Right kidney (tissue), 9 donors: ENCODE measurements at places on chromosomes 13 and 19.

GRCh38 chr19:46616631-46617322 is 8.1 kb downstream of the PTGIR start:
- DNase-seq, result no peak

DNA sequence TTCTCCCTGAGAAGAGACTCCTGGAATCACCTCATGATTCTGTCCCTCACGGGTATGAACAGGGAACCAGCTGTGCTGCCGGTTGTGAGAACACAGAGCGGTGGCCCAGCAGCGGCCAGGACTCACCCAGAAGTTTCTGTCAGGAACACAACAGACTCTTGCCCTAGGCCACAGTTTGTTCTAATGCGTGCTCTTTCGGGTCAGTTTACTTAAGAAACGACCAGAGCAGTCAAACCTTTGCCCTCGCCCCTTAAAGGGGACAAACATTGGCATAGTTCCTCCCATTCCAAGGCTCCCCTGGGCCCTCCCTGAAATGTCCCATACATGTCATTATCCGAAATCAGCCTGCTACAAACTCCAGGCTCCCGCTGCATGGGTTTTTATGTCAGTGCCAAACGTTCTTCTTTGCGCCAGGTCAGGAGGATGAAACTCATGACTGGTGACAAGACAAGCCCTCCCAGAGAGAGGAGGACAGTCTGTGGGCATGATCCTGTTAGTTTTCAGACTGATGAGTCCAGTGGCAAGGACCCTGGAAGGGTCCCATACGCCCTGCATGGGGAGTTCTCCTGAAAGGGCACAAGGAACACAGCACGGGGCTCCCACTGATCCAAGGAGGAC is 18.3 kb downstream of the ZIC5 start:
- no peak for DNase-seq

DNA sequence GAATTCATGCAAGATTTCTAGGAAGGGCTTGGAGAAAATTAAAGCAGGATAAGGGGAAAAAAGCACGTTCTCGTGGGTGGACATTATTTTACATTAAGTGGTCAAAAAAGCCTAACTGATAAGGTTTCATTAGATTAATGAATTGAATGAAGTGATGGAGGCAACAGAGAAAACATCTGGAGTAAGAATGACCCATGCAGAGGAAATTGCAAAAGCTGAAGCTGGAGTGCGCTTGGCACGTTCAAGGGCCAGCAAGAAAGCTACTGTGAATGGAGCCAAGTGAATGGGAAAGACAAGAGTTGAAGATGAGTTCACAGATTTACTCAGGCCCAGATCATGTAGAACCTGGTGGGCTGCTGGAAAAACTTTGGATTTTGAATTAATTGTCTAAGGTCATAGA is 777.9 kb downstream of the DACH1 start:
- no peak for DNase-seq

GRCh38 chr19:35908973-35909683 is 1.0 kb upstream of the TYROBP start:
- DNase-seq, result no peak

DNA sequence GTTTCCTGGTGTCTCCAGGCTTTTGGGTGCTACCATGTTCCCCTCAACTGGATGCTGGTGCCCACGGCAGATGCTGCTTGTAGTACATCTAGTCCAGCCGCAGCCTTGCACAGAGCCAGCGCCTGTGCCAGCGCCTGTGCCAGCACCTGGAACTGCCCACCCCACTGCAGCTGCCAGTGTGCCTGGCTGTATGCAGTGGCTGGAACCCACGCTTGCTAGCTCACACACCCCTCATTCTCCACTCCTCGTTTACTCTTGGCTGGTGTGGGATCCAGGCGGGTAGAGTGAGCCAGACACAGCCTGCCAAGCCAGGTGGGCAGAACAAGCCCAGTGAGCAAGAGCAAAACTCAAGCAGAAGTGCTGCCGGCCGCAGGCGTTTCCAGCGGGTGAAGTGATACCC is 428.6 kb downstream of the SLITRK1 start:
- no peak for DNase-seq

DNA sequence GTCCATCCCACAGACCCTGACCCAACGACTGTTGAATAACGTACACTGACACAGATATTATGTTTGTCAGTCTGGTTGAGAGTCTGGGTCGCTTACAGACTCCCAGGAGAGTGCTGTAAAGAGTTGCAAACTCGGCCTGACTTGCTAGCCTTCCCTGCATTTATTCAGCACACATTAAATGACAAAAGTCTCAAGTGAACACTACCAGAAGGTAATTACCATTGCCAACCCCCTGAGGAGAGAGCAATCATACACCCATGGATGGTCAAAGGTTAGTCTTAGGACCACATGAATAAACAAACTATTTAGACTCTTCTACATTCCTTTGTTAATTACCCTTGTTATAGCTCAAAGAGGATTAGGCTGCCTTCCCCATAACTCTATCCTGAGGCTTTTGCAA is 1048.6 kb downstream of the PCDH17 start:
- no peak for DNase-seq

DNA sequence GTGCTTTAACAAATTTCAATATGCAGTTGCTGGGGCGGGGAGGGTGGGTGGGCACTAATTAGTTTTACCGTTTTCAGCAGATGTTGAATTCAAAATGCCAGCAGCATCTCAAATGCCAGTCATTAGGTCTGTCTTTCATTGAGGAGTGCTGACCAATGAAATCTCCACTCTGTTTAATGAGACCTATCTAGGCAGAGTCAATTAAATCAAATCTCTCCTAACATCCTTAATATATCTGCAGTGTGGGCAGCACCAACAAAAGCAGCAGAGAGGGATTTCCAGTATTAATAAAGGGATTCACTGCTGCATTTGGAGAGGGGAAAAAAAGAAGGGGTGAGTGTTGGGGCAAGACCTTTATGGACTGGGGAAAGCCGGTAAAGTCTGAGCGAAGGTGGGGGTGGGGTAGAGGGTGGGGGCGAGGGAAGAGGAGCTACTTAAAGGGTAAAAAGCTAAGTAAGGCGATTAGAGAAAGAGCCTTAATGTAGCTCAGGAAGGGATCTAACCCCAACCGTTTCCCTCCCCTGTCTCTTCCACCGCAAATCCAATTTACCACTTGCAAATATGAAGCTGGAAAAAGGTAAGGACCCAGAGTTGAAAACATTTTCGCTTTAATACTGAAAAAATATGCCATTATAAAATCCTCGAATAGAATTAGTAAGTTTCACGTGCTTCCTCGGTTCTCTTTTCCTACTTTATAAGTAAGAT is 4.5 kb downstream of the SLITRK1 start:
- DNase-seq, result no peak

DNA sequence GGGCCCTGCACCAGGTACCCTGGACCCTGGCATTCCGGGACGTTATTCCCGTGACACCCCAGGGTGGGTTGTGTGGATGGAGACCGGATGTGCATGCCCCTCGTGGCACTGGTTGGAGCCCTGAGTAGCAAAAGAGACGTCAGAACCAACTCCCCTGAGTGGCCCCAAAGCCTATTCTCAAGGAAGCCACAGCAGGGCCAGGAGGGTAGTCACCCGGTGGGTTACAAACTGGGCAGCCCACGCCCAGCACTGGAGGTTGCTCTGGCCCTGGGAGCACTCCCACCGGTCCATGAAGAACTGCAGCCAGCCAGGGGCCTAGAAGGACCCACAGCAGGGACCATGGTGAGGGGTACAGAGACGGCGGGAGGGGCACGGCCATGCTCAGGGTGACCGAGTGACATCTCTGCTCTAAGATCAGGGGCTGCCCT is 7.5 kb downstream of the KLF16 start:
- peak; percentile 38 for DNase-seq

DNA sequence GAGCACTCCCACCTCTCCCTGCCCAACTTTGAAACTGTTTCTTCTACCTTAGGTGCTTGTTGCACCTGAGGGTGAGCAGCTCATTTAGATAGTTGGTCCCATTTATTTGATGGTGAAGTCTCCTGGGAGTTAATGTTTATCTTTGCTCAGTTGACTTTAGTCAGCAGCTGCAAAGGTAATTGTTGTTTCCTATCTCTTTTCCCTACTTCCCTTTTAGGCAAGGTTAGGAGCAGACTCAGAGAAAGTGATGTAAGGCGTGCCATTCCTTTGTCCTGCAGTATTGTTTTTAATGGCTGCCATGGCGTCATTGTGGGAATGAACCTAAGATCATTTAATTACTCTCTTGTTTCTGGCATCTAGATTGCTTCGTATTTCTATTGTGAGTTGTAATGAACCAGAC is 11.6 kb downstream of the AKAP11 start:
- no peak for DNase-seq

GRCh38 chr13:23947893-23948292 is 50.6 kb upstream of the C1QTNF9B start:
- DNase-seq, result no peak

DNA sequence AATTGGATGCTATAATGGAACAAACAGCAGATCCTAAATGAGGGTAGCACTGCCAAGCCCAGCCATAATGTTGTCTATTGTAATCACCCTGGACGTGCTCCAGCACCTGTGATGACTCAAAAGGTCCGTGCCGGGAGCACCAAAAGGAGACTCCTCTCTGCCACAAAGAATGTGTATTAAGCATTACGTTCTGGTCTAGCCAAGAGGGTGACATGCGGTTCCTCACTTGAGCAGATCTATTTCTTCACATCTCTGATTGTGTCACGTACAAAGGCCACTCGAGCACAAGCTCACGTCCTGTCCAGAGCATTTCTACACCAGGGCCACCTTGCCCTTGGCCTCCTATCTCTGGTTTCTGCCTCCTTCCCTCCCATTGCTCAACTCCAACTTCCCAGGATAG is 219.9 kb upstream of the IRS2 start:
- DNase-seq, result no peak

GRCh38 chr19:16355293-16356043 is 30.8 kb downstream of the KLF2 start:
- peak; percentile 54 for DNase-seq

DNA sequence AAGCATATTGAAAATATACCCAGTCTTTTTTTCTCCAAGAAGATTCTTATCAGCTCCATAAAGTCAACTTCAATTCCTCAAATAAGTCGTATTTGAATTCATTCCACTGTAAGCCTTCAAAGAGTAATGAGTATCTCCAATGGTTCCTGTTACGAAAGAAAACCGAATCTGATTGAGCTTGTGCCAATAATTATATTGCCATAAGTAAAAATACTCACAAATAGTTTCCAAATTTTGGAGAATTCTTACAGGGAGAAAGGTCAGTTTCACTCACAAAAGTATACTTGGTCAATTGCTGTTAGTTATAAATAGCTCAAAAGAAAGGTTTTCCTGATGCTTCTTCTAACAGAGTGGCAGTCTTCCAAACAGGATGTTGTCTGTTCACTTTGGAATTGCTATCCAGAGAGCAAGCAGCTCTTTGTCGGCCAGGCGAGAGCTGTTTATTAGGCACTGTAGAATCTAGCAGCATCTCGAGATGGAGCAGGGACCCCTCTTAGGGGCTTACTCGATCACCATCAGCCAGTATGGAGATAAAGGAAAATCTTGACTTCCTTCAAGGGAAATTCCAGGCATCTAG is 13.5 kb downstream of the ERICH4 start:
- no peak for DNase-seq

GRCh38 chr13:33351319-33351718 is 65.8 kb upstream of the STARD13 start:
- no peak for DNase-seq

DNA sequence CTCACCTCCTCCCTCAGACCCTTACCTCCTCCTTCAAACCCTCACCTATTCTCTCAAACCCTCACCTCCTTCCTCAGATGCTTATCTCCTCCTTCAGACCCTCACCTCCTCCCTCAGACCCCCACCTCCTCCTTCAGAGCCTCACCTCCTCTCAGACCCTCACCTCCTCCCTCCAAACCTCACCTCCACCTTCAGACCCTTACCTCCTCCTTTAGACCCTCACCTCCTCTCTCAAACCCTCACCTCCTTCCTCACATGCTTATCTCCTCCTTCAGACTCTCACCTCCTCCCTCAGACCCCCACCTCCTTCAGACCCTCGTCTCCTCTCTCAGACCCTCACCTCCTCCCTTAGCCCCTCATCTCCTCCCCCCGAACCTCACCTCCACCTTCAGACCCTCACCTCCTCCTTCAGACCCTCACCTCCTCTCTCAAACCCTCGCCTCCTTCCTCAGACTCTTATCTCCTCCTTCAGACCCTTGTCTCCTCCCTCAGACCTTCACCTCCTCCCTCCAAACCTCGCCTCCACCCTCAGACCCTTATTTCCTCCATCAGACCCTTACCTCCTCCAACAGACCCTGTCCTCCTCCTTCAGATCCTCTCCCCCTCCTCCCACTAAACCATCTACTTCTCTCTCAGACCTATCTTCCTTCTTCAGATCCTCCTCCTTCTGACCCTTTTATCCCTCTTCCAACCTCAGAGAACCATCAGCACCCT is 2.5 kb upstream of the BCL3 start:
- DNase-seq, result no peak

DNA sequence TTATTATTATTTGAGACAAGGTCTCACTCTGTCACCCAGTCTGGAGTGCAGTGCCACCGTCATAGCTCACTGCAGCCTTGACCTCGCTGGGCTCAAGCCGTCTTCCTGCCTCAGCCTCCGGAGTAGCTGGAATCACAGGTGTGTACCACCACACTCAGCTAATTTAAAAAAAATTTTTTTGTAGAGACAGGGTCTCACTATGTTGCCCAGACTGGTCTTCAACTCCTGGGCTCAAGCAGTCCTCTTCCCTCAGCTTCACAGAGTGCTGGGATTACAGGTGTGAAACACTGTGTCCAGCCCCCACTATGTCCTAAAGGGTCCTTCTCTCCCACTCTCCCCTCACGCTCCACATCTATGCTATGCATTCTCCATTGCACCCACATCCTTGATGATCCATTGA is 9.1 kb upstream of the TLE2 start:
- DNase-seq, result no peak

DNA sequence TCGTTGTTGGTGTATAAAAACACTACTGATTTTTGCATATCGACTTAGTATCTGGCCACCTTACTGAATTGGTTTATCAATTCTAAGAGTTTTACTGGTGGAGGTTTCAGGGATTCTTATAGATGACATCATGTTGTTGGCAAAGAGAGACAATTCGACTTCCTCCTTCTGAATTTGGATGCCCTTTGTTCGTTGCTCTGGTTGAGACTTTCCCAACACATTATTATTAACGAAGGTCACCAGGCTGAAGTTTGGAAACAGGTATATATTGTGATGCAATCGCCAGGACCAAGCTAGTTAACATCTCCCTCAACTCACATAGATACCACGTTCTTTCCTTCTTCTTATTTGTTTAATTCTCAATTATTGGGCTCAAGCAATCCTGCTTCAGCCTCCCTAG is 2.1 kb upstream of the ZSCAN5B start:
- no peak for DNase-seq
